Suprapubic skin (tissue), 4 donors: ENCODE measurements at places on chromosomes 1 and 21. TPM values are rescaled to one million over a fixed set of nuclear protein-coding genes. Genes with fewer than 3 reads are reported as not detected.

Gene AIRE
- total RNA-seq, result not detected

Gene KRTAP13-2
- total RNA-seq, result not detected

Gene MEX3A
- 0.42 TPM for total RNA-seq

Gene CRABP2
- 98.0 TPM for total RNA-seq

Gene OR2L3
- not detected for total RNA-seq

Gene ADAMTS5
- total RNA-seq, result 15.0 TPM

Gene PPIAL4G
- not detected for total RNA-seq

Gene RNU1-1
- under 0.01 TPM for total RNA-seq
